ENCODE measurements at places on chromosomes 11 and 22.

GRCh38 chr22:24424901-24425775 lies 2.3 kb upstream of the ADORA2A start:
- DNase-seq: no peak

DNA sequence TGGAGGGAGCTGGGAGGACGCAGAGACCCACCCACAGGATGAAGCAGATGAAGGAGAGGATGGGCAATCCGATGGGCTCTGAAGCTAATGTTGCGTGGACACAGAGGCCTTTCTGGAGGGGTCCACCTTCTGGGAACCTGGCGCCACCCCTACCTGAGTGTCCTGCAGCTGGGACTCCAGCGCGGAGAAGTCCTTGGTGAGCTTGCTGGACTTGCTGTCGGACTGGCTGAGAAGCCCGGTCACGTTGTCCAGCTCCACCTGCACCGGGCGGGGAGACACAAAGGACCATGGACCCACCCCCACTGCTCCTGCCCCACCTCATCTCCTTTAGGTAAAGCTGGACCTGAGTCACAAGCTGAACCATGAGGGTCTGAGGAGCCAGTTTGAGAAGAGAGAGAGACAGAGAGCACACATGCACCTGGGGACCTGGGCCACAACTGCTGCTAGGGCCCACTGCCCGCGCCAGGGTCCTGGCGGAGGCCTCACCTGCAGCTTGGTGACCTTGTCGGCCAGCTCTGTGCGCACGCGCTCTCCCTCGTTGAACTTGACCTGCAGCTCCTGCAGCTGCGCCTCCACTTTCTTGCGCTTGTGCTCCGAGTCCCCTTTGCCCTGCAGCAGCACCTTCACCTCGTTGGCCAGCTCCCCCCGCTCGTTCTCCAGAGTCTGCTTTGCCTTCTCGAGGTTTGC lies 40.8 kb downstream of the APOL1 start:
- DNase-seq: no peak

GRCh38 chr11:35114906-35115687 lies 23.9 kb upstream of the CD44 start:
- DNase-seq: peak; percentile 30

DNA sequence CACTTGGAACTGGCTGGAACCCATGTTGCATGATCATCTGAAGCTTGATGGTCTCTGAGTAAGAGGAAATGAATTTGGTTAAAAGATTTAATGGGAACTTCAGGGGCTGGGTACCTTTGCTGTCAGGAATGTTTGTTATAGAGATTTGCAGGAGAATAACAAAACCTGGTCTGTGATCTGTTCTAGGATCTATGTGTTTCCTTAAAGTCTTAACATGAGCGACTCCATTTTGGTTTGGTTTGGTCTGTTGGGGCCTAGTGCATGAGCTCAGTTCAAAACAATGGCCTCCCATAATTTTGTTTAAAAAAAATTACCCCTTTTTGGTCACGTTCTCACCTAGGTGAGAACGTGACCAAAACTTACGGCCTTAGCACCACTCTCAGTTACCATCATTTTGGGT lies 28.1 kb downstream of the TSKU start:
- no peak for DNase-seq

GRCh38 chr11:21896216-21896615 lies 296.7 kb upstream of the ANO5 start:
- DNase-seq: no peak

DNA sequence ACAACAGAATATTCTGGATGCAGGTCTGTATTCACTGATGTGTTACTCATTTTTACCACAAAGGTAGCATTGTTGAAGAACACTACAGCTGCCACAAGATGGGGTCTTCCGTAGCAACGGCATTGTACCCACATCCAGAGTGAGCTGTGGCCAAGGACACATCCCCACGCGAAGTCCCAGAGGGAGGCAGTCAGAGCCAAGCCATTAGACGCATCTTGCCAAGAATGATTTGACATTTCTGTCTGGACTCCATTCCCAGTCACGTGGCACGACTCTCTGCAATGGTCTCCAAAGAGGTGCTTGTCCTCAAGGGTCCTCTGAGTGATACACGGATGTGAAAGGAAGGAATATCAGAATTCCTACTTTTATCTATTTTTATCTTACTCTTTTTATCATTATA lies 15.5 kb downstream of the OPCML start:
- DNase-seq: no peak

DNA sequence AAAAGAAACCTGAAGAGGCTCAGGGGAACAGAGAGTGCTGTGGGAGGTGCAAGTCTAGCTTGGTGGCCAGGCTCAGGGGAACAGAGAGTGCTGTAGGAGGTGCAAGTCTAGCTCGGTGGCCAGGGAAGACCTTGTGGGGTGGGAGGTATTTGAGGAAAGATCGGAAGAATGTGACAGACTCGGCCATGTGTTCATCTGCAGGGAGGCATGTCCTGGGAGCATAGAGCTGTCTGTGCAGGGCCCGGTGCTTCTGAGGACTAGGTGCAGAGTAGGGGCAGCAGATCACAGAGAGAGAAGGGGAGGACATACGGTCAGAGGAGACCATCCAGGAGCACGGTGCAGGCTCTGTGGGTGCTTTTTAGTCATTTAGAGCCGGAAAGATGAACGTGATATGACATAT lies 10.8 kb downstream of the IFITM10 start:
- DNase-seq: no peak

DNA sequence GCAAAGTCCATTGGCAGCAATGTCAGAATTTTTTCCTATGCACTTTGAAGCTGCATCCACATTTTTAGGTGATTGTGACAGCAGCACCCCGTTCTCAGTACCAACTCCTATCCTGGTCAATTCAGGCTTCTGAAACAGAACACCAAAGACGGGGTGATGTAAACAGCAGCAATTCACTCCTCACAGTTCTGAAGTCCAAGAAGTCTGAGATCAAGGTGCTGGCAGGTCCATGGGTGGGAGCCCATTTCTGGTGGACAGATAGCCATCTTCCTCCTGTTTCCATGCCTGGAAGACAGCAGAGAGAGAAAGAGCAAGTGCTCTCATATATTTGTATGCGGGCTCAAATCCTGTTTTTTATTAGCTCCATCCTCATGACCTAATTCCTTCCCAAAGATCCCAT lies 471.2 kb downstream of the BRD1 start:
- DNase-seq: no peak

- DNase-seq: no peak
These were observed 12.1 kb upstream of the DKK3 start for GRCh38 chr11:12020546-12020945.

DNA sequence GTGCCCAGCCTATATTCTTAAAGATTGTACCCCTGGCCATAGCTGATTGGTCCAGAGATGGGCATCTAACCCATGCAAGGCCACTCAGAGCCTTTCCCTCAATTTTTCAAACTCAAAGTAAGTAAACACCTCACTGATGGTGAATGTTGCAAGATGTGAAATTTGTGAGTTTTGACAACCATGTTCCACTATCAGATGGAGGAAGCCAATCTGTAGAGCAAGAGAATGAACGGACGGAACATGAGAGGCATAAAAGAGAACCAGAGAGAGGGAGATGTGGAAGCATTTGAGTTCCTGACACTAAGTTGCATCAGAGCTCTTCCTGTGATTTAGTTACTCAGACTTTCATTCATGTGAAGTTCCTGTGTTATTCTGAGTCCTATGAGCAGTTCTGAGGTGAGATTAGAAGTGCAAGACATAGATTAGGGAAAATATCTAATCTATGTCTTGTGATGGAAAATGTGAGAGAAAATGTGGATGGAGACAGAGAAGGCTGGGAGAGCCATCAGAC lies 73.3 kb downstream of the PRSS23 start:
- no peak for DNase-seq

DNA sequence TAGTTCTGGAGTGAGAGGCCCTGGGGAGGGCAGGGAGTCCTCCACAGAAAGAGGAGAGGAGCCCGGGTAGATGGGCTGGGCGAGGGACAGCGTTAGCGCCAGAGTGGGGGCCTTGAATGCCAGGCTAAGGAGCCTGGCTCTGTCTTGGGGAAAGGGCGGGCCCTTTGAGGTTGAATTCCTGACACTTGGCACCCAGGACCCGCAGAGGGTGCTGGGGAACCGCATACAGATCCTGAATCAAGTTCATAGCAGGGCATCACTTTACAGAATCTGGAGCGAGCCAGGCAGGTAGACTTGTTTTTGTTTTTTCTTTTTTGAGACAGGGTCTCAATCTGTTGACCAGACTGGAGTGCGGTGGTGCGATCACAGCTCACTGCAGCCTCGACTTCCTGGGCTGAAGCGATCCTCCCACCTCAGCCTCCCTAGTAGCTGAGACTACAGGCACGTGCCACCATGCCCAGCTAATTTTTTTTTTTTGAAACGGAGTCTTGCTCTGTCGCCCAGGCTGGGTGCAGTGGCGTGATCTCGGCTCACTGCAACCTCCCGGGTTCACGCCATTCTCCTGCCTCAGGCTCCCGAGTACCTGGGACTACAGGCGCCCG lies 6.1 kb downstream of the CARNS1 start:
- no peak for DNase-seq

DNA sequence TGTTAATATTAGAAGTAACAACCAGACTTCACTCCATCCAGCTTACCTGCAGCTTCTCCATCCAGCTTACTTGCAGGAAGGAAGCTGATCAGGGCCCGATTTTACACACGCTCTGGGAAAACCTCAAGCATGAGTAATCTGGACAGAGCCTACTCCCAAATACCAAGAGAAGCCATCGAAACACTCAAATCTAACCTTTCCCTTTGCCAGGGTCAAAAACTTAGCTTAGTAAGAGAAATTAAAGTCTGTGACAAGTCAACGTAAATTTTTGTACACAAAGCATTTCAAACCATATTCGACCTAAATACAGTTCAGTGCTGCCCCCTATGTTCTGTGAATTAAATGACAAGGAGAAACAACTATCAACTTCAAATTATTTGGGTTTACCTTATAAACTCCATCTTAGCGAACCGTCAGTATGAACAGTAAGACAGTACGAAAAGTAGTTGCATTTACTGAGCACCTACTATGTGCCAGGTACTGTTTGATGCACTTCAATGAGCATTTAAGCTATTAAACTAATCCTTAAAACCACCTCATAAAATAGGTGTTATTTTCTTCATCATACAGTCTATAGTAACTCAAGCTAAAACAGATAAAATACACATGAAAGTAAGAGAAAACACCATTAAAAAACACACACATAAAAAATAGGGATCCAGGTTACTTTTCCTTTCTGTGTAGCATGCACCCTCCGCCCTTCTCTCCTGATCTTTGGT lies 36.9 kb downstream of the ARFGAP3 start:
- DNase-seq: no peak

DNA sequence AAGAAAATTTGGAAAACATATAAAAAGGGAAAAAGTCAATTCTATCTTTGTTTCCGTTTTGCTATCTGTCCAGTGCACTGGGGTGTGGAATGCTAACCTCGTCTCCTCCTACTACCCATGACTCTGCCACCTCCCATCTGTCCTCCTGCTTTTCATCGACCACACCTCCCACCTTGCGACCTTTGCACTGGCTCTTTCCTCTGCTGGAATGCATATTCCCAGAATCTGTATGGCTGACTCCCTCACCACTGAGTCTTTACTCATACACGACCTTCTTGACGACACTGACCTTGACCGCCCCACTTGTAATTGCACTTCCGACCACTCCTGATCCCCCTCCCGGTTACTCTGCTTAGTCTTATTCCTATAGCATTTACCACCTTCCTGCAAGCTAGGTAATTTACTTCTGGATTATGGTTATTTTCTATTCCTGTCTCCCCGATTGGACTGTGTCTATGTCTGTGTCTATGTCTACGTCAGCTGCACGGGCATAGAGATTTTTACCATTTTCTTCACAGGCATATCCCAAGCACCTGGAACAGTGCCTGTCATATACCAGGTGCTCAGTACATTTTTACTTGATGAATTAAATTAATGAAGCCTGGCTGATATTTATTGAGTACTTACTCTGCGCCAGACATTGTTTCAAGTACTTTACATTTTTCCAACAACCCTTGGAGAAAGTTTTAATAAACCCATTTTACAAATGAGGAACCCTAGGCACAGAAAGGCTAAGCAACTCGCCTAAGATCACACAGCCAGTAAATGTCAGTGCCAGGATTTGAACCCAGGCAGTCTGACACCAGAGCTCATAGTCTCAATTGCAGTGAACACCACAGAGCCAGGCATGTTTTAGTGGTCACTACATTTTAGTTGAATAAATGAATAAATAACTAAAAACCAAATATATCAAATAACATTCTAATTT lies 89.3 kb upstream of the SLC22A12 start:
- no peak for DNase-seq

DNA sequence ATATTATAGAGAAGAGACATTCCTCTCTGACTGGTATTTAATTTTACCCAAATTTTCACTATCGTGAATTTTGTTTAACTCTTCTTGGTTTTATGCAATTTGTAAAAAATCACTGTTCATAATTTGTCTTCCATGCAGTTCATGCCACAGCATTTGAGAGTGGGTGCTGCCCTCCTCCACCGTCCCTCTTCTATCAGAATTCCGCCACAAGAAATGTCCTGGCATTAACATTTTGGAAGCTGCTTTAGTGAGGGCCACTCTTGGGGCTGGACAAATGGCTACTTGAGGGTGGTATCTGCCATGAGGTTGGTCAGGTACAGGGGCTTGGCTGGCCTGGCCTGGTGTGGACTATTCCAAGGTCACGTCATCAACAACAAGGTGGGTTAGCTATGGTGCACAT lies 68.3 kb upstream of the CLDN5 start:
- DNase-seq: no peak

DNA sequence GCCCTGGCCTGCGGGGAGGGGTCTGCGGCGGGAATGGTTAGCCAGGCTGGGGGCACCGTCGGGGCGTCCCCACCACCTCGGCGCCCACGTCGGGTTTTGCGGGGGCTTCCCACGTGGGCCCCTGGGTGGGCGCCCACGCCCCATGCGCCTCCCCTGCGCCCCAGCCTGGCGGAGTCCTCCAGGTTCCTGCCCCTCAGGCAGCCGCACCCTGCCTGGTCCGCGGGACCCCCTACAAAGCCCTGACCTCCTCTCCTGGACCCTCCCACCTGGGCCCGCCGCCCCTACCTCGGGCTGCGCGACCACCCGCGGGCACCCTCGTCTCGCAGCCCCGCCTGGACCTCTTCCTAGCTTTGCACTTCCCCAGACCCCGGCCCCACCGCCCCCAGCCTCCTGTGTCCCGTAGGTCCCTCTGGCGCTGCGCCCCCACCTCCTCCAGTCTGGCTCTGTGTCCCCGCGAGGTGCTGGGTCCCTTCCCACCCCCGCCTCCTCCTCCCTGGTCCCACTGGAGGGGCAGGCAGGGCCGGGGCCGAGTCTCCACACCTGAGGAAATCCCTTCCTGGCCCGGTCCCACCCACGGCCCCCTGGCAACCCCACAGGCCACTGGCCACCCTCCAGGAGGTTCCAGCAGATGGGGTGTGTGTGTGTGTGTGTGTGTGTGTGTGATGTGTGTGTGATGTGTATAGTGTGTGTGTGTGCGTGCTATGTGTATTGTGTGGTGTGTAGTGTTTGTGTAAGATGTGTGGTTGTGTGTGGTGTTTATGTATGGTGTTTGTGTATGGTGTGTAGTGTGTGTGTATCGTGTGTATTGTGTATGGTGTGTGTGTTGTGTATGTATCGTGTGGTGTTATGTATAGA lies 11.8 kb downstream of the PIM3 start:
- DNase-seq: no peak

- DNase-seq: no peak
These were observed 1053.8 kb upstream of the CNTN5 start for GRCh38 chr11:97966901-97967300.

GRCh38 chr22:50507421-50507990 lies at the start of gene LMF2:
Gene LMF2, minus strand, starts transcription at chr22:50507702. Its CDS starts 27 bp downstream, at chr22:50507675.
- DNase-seq: peak; percentile 93
